ENCODE measurements at places on chromosomes 3 and 15.

GRCh38 chr15:88513195-88513594 is 33.3 kb downstream of the DET1 start:
- no peak for DNase-seq

- DNase-seq, result no peak
These were observed 186.0 kb upstream of the KBTBD8 start for GRCh38 chr3:66812136-66812535.

DNA sequence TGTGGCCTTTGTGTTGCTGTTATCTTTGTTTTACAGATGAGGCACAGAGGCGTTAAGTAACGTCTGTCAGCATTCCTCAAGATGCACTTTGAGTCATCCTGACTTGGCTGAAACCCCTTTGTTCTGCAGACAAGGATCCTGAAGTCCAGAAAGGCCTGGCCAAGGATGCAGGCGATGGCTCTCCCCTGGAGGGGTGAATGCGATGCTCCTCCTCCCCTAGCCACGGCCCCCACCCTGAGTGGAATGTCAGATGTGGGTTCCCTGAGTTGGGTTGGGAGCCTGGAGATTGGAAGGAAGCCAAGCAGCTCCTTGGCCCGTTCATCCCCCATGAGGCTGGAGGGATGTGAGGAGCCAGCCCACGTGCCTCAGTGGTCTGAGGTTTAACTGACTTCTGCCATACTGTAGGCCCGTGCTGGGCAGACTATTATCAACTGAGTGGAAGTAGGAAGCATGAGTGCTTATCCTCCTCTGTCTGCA is 43.3 kb downstream of the POMGNT2 start:
- no peak for DNase-seq

DNA sequence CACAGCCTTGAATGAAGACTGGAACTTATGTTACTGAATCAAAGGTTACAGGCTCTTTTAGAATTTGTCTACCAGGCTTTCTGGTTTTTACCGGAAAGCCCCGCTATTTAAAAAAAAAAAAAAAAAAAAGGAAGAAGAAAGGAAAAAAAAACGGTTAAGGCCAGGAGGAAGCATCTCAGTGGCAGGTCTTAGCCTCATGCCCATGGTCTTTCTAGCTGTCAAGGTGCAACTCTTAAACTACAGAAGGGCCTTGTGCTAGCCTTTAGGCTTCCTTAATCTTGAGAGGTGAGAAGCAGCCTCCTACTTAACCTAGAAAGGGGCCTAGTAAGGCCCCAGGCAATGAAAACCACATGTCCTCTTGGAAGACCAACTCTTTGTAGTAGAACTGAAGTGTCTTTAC is 77.5 kb downstream of the TBC1D5 start:
- no peak for DNase-seq

DNA sequence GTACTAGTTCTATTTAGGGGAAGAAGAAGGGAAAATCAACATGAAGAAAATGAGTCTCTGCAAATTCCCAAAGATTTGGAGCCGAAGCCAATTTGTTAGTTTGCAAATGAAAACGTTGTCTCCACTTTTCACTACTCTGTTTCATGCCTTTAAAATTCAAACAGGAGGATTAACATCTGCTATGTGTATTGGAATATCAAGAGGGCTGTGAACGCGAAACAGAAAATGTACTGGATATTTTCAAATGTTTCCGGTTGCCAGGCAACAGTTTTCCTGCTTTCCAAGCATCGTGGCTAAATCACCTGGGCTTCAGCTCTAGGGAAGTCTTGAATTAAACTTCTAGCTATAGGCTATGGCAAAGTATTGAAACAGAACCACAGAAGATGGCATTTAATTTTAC is 172.8 kb downstream of the KCNMB2 start:
- DNase-seq, result no peak

- DNase-seq, result no peak
These were observed 34.2 kb upstream of the SSUH2 start for GRCh38 chr3:8678751-8679150.

DNA sequence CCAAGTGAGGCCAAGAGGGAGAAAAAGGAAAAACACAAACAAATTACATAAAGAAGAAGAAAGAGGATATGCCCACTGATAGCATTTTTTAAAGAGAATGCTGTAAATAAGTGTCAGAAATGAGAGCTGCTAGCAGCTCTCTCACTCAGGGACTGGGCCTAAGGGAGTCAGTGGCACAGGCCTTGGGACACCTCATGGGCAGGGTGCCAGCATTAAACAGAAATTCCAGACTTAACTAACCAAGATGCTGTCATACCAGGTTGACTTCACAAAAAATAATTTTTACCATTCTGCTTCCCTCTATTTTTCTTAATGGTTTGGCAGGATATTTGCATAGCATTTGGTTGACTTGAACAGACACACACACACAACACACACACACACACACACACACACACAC is 92.3 kb upstream of the ADAMTSL3 start:
- no peak for DNase-seq

- DNase-seq, result no peak
These were observed 7.0 kb downstream of the C3orf52 start for GRCh38 chr3:112093180-112093522.

GRCh38 chr3:195057716-195058115 is 213.2 kb downstream of the XXYLT1 start:
- no peak for DNase-seq

- no peak for DNase-seq
These were observed 75.6 kb downstream of the MCTP2 start for GRCh38 chr15:94306700-94307650.

- DNase-seq, result no peak
These were observed 772.3 kb downstream of the SI start for GRCh38 chr3:164306042-164306441.

- no peak for DNase-seq
These were observed 96.0 kb upstream of the MELTF start for GRCh38 chr3:197125636-197126035.

- DNase-seq, result peak; percentile 2
These were observed 20.6 kb upstream of the TRANK1 start for GRCh38 chr3:36965440-36965839.

DNA sequence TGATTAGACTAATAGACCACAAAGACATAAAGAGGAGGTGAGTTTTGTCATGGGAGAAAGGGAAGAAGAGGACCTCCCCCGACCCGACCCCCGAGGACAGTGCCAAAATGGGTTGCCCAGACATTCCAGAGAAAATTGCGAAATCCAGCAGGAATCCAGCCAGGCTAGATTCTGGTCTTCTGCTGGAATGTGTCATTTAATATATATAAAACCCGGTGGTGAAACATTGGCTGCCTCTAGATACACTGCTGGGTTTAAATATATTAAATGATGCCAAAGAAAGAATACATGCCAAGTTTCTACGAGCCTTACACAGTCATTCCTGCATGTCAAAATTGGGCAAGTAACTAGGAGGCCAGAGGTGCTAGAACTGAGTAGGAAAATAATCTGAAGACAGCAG is 45.3 kb upstream of the SPESP1 start:
- DNase-seq, result no peak

DNA sequence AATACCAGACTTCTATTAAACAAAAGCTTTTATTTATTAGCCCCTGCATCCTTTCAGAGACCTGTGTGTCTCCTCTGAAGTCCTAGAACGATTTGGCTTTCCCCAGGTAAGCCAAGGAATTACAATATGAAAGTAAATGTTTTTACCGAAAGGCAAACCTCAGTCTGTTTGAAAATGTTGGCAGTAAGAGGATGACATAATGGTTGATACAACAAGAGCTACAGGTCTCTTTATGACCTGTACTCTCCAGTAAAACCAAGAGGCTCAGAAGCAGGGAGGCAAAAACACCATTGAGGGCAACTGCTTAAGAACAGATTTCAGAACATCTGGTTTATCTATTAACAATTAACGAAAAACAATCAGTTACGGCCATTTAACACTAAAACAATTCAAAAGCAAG is 107.8 kb downstream of the ADAM10 start:
- DNase-seq, result no peak

GRCh38 chr3:152419748-152420147 is 151.0 kb downstream of the MBNL1 start:
- no peak for DNase-seq

DNA sequence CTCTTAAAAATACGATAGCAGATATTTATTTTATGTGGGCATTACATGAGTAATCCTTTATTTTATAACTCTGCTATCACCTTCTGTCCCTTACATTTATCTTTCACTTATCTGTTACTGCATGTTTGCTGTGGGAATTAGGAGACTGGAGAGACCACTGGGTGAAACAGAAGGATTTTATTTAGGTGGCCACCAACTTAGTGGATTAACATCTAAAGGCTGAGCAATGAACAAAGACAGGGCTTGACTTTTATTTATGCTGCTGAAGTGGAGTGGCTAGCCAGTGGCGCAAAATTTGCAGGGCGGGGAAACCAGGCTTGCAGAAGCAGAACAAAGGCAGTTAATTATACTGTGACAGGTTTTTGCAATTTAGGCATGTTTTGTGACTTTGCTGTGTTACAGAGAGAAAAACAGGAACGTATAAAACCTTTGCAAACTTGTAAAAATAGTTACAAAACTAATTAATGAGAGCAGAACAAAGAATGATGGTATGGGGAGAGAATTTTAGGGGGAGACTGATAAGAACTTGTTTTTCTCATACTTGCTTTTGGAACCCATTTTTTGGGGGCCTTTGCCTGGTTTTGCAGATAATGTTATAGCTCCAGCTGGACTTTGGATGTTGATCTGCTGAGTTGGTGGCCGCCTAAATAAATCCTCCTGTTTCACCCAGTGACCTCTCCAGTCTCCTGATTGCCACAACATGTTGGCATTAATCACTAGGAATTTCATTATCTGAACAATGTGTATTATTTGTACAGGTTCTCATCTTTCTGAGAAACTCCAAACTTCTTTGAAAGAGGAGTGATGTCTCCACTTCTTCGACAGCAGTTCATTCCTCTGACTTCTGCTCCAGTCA is 18.0 kb downstream of the KLHL24 start:
- DNase-seq, result no peak

DNA sequence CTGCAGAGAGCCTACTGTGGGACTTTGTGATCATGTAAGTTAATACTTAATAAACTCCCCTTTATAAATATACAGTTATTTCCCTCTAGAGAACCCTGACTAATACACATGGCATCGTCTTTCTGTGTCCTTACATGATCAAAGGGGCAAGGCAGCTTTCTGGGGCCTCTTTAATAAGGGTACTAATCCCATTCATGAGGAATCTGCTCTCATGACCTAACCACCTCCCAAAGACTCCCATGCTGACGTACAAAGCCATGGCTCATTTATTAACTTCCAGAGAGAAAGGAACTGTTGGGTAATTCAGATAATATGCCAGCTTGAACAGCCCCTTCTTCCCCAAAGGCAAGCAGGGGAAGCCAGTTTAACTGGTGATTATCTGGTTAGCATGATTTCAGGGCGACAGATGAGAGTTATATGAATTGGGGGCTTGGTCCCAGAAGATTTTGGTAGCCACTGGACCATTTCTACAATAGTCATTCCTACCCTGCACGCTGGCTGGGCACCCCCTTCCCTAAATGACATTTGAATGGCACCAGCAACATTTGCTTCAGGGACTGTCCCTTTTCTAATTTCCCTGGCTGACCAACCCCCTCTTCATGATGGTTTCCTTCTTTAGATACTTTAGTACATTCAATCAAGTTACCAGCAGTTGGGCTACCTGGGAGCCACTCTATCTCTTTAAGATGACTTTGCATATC is 83.6 kb upstream of the C3orf80 start:
- no peak for DNase-seq

GRCh38 chr3:129061023-129061887 is 676 bp downstream of the GP9 start:
- no peak for DNase-seq

GRCh38 chr3:111609700-111610099 is 14.6 kb upstream of the ZBED2 start:
- DNase-seq, result no peak

GRCh38 chr3:181176601-181177000 is 187.1 kb upstream of the DNAJC19 start:
- DNase-seq, result peak; percentile 9

- DNase-seq, result no peak
These were observed 32.0 kb upstream of the APEH start for GRCh38 chr3:49641921-49642707.

All from NCI-H526 treated with DMSO at 0.1 percent for 48 hours (cell line).